ENCODE measurements at places on chromosomes 16 and 17.

DNA sequence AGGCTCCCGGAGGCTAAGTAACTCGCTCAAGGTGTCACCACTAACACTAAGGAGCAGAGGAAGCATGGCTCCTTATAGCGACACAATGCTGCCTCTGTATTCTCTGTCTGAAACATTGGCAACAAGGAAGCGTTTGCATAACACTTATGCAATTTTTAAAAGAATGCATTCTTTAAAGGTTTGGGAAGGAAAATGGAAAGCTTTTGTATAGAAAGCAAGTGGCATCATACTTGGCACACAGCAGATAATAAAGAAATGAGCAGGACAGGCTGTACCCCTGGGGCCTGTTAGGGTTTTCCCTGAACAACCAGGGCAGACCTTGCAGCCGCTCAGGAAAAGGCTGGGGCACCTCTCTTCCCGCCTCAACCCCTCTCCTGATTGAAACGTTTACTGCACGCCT lies 36.9 kb downstream of the PPL start:
- no peak for DNase-seq

GRCh38 chr16:68478526-68479250 lies 30.4 kb upstream of the SMPD3 start:
- DNase-seq: no peak

DNA sequence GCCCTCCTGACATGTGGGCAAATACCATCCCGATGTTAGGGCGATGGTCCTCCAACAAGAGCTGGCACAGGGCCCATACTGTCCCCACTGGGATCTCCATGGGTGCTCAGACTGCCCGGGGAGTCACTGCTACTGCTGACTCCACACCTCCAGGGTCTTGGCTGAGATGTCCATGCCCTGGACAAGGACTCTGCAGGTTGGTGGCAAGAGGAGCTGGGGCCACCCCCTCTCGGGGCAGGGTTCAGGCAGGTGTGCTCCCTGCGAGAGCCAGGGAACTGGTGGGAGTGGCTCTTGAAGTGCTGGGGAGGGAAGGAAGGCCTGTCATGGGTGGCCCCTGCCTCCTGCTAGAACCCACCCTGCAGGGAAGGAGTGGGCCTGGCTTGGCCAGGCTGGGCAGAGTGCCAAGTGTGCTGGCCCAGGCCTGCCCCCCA lies 6.4 kb downstream of the CASKIN2 start:
- no peak for DNase-seq

DNA sequence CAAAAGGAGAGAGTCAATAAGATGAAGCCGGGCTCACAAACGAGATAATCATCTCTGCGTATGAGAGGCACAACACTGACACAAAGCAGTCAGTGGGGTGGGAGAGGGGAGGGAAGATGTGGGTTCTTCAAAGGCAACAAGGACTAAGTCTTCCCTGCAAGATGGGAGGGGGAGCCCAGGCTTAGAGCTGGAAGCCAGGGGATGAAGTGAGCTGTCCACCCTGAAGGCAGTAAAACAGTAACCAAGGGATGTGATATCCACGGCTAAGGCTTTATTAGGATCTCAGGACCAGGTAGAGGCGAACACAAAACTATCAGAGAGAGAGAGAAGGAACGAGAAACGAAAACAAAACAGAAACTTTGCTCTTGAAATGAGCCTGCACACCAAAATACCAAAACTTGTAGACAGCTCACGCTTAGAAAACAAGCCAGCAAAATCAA lies 115.9 kb downstream of the DYNLRB2 start:
- peak; percentile 41 for DNase-seq

- DNase-seq: no peak
Measured at GRCh38 chr16:30964574-30965226, 7.1 kb downstream of the SETD1A start.

GRCh38 chr17:40499551-40500189 lies 1.8 kb downstream of the TNS4 start:
- no peak for DNase-seq

DNA sequence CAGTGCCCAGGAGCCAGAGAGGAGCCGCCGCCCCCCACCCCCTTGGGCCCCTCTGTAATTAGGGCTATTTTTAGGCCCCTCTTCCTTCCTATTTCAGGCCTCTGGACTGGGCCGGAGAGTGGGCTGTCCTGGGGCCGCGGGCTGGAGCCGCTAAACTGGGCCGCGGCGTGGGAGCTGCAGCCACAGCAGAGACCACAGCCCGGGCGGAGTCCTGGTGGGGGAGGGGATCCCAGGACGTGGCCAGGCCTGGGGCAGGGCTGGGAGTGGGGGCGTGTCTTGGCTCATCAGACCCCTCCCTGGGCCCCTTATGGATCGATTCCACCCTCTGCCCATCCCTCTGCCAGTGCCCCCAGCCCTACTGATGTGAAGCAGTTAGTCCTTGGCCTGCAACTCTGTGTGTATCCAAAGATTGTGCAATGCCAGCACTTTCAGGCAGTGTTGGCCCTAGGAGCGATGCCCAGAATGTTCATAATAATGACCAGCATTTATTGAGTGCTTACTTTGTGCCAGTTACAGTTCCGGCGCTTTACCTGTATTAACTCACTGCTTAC lies 15.0 kb upstream of the TAC4 start:
- no peak for DNase-seq

DNA sequence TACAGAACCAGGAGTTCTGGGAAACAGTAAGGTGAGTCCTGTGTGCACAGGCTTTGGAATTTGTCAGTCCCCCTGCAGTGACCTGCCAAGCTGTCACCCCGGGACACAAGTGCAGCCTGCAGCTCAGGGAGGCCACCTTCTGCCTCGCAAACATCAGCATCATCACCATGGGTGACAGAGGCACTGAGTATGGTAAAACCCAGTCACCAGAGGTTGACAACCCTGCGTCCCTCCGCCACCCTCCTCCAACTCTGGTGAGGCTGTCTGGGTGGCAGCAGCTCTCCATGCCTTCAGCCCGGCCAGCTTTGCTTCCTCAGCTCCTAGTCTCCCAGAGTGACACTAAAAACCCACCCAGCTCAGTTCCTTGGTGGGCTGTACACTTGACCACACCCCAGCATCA lies 221.0 kb downstream of the CPPED1 start:
- DNase-seq: no peak

DNA sequence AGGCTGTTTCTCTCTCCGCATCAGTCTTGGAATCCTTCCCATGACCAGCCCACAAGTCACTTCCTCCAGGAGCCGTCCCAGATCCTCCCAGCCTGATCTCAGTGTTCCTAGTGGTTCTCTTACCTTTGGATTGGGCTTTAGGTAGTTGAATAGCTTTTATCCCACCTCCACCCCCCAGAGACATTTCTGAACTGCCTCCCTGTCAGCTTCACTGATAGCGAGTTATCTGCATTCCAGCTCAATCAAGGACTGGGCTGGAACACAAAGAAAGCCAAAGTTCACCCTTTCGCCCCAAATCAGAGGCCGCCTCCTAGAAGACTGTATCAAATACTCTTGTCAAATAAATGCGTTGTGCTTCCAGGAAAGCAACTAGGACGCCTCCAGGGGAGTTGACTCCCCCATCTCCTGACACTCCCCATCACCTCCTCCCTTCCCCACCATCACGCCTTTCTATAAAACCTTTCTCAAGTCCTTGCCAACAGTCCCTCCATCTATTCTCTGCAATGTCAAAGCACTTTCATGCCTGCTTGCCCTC lies 72.7 kb downstream of the TMEM132E start:
- DNase-seq: no peak

DNA sequence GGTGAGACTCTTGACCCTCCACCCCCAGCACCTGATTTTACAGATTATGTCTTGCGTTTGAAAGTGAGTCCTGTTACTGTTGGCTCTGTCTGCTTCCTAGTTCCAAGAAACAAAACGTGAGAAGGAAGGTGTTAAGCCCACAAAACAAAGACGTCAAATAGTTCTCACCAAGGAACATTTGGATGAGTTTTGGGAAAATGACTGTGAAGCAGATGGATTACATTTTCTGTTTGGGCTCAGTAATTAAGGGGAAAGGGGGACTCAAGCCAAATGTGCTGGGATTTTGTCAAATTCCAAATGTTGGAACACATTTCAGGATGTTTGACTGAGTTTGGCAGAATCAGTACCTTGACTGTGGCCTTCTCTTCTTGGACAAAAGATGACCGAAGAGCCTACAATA lies 71.2 kb downstream of the PCTP start:
- no peak for DNase-seq

DNA sequence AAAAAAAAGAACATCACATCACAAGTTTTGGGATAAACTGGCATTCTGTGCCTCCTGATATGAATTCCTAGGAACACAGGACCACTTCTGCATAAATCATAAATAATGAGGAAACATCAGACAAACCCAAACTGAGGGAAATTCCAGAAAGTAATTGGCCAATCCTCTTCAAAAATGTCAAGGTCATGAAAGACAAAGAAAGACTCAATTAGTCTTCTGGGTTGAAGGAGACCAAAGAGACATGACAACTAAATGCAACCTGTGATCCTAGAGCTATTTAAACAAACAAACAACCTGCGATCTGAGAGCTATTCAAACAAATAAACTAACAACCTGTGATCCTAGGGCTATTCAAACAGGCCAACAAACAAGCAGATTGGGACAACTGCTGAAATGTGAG lies 144.3 kb downstream of the VPS53 start:
- DNase-seq: no peak

- DNase-seq: no peak
Measured at GRCh38 chr17:11944587-11944986, 52.7 kb downstream of the ZNF18 start.

GRCh38 chr16:2475413-2476344 lies 752 bp downstream of the TBC1D24 start:
- peak; percentile 70 for DNase-seq

DNA sequence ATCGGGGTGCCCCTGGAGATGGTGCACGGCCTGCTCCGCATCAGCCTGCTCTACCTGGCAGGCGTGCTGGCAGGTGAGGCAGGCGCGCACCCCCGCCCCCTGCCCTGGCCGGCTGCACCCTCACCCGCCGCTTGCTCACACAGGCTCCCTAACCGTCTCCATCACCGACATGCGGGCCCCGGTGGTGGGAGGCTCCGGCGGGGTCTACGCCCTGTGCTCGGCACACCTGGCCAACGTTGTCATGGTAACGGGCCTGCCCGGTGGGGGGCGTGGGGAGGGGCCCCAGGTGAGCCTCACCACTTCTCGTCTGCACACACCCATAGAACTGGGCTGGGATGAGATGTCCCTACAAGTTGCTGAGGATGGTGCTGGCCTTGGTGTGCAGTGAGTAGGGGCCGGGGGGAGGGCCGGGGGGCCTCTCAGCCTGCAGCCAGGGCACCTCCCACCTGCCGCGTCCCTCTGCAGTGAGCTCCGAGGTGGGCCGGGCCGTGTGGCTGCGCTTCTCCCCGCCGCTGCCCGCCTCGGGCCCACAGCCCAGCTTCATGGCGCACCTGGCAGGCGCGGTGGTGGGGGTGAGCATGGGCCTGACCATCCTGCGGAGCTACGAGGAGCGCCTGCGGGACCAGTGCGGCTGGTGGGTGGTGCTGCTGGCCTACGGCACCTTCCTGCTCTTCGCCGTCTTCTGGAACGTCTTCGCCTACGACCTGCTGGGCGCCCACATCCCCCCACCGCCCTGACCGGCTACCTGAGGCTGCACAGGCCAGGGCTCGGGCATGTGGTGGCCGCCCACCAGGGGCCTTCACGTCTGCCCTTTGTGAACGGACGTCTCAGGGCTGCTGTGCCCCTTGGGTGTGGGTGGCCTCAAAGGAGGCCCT lies 2.1 kb downstream of the RHBDL1 start:
- DNase-seq: no peak

- DNase-seq: no peak
Measured at GRCh38 chr16:66914541-66914940, 4.1 kb downstream of the CDH16 start.

GRCh38 chr17:72240333-72240732 lies 119.5 kb downstream of the SOX9 start:
- no peak for DNase-seq

GRCh38 chr17:4090898-4091297 lies 51.9 kb downstream of the ZZEF1 start:
- no peak for DNase-seq

DNA sequence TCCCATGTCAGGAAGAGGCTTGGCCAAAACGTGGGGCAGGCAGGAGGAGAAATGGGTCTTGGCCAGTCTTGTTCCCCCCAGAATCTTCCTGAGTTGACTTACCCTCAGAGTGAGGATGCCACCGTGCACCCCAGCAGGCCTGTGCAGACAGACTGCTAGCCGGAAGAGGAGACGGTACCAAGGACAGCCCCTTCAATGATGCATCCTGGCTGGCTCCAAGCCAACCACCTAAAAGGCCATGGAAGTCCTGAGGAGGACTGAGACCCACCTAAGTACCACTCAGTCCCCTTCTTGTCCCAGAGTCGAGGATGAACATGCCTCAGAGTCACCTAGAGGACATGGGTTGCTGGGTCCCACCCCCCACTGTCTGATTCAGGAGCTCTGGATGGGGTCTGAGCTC lies 46.7 kb upstream of the RCVRN start:
- no peak for DNase-seq

- peak; percentile 85 for DNase-seq
Measured at GRCh38 chr17:20908313-20909267, 134.2 kb downstream of the USP22 start.

DNA sequence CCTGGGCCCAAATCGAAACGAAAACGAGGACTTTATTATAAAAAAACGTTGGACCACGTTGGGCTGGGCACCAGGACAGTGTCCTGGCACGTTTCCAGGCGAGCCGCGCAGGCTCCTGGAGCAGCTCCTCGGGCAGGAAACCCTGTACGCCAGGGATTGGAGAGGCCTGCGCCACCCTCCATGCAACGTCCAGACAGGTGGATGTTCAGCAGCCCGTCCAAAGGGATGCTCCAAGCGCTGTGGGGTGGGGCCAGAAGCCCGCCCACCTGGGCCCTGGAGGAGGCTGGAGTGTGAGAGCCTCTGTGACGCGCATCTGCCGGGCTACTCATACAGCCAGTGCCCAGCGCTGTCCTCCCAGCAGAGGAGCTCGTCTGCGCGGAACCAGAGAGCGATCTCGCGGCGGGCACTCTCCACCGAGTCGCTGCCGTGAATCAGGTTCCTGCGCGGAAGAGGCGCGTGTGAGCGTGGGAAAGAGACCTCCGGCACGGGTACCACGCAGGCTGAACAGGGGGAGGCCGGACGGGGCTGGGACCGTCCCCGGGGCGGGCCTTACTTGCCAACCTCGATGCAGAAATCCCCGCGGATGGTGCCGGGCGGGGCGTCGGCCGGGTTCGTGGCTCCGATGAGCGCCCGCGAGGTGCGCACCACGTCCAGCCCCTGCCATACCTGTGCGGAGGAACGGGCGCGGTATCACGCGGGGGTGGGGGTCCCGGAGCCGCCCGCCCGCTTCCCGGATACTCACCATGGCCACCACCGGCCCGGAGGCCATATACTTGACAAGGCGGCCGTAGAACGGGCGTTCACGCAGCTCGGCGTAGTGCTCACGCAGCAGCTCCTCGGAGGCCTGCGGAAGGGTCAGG lies 785 bp downstream of the NME3 start:
- DNase-seq: peak; percentile 47

GRCh38 chr16:66267292-66268014 lies 99.0 kb upstream of the CDH5 start:
- no peak for DNase-seq

DNA sequence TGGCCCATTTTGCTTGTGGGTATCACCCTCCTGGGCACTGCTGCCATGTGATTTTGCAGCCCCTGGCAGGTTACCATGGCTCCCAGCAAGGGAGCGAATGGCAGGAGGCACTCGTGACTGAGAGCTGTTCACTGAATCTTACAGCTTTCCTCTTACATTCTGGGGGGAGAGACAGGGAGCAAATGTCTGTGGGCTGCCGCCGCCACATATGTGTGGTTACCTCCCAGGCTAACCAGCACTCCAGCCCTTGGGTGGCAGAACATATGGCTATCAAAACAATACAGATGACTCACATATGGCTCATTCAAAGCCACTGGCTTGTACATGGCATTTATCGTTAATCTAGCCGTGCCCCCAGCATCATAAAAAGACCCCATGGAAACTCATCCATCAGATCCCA lies 19.8 kb downstream of the GTF3C1 start:
- DNase-seq: no peak
